Ammon's horn (tissue), 1 donor: ENCODE measurements at places on chromosomes 12 and 14.

- DNase-seq, result no peak
Observed at GRCh38 chr14:89493406-89493805, 76.4 kb upstream of the FOXN3 start.

GRCh38 chr12:22477166-22477893, 67.0 kb downstream of the C2CD5 start:
- no peak for DNase-seq

- no peak for DNase-seq
Observed at GRCh38 chr12:111764120-111764821, 2.5 kb upstream of the ALDH2 start.

DNA sequence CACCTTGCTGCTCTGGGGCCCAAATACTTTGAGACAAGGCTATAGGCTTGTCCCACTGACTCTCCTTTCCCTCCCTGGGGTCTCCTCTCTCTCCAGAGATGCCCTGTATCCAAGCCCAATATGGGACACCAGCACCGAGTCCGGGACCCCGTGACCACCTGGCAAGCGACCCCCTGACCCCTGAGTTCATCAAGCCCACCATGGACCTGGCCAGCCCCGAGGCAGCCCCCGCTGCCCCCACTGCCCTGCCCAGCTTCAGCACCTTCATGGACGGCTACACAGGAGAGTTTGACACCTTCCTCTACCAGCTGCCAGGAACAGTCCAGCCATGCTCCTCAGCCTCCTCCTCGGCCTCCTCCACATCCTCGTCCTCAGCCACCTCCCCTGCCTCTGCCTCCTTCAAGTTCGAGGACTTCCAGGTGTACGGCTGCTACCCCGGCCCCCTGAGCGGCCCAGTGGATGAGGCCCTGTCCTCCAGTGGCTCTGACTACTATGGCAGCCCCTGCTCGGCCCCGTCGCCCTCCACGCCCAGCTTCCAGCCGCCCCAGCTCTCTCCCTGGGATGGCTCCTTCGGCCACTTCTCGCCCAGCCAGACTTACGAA, 3.1 kb downstream of the NR4A1 start:
- DNase-seq, result peak; percentile 1

DNA sequence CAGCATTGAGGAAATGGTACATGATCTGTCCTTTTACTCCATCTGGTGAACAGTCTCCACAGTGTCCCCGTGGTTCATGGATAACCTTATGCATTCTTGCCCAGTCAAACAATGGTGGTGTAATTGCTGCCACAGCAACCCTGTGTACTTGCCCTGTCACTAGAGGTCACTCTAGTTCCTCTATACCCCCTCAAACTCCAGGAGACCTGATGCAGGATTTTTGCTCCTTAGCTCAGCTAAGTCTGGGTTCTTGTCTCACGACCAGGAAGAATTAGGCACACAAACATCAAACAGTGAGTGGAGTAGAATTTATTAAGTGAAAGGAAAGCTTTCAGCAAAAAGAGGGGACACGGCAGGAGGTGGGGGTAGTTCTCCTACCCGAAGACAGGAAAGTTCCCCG, 24.7 kb upstream of the EEA1 start:
- no peak for DNase-seq

GRCh38 chr14:75907756-75908359, 73.9 kb downstream of the TGFB3 start:
- DNase-seq, result no peak

- peak; percentile 94 for DNase-seq
Observed at GRCh38 chr12:129911428-129912049, 7.7 kb upstream of the TMEM132D start.

GRCh38 chr14:105023791-105024480, 3.1 kb upstream of the CDCA4 start:
- no peak for DNase-seq

DNA sequence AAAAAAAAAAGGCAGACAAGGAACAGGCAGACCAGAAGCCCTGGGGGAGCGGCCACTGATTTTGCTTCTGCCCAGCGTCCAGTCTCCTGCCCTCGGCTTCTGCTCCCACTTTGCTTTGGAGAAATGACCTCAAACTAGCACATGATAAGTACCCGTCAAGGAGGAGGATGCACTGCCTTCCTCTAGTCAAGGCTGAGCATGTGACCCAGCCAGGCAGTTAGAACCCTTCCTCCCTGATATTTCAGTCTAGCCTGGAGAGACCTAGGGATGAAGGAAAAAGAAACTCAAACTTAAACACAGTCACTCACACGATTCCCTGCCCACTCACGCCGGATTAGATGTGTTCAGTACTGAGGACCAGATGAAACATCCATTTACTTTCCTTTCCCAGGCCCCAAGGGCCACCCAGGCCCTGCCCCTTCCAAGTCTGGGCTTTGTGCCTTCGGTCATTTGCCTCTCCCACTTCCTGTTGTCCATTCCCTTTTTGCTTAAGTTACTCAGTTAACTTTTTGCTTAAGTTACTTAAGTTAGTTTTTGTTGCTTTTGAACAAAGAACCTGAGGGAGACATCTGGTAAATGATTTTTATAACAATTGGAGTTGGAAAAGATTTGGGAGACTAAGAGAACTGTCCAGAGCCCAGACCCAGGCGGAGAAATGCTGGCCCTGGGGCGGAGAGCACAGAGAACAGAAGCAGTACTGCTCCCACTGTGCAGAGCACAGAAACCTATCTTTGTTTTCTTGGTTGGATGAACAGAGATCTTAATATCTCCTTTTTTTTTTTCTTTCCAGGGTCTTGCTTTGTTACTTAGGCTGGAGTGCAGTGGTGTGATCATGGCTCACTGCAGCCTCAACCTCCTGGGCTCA, 23.0 kb upstream of the TTC7B start:
- DNase-seq, result peak; percentile 54

- no peak for DNase-seq
Observed at GRCh38 chr12:47124451-47124850, 44.7 kb upstream of the AMIGO2 start.
